ENCODE measurements at places on chromosomes 4 and X.
A peak's percentile ranks its signal among the peaks of the same experiment; 100 is the strongest.

DNA sequence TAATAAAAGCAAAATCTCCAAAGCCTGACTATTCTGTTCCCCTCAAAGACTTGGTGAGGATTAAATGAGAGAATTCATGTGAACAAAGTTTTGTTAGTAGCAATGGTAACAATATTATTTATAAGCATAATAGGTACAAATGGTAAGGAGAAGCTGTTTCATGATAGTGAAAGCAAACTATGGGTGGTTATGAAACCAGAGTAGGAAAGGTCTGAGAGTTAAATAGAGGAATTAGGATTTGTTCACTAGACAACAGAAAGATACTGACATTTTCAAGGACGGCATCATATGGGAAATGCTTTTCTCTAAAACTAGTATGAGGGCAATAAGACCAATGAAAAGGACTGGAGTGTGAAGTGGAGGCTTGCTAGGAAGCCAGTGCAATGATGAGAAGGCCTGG, 128.6 kb upstream of the FTHL17 start:
- no peak for DNase-seq

DNA sequence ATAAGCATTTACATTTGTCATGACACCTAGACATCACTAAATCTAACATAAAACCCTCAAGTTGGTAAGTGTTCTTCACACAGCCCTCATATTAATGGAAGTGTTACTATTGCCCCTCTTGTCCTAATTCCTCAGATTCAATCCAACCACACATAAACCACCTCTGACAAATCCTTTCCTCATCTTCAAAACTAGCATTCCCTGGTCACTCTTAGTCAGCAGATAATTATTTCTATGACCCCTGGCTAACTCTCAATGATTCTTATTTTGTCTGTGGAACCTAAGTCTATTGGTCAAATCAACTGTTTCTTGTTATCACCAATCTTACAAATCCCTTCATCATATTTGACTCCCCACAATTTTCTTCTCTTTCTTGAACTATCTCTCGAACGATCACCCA, 168.6 kb downstream of the PPP3CA start:
- no peak for DNase-seq

DNA sequence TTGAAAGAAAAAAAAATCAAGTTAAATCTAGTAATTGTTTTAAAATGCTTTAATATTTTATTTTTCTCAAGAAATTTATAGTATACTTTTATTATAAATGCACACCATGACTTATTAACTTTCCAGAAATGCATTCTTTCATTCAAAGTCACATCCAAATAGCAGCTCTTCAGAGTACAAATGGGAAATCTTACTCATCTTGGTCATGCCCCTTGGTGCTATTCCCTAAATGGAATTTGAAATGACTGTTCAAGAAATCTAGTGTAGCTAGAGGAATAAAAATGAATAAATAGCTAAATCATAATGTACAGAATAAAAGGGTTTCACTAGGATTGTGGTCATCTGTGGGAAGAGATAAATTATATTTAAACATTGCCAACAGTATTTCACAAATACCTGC, 1139.7 kb downstream of the PCDH18 start:
- DNase-seq = no peak

- no peak for DNase-seq
Measured at GRCh38 chr4:128286474-128287058, 1.0 kb downstream of the PGRMC2 start.

DNA sequence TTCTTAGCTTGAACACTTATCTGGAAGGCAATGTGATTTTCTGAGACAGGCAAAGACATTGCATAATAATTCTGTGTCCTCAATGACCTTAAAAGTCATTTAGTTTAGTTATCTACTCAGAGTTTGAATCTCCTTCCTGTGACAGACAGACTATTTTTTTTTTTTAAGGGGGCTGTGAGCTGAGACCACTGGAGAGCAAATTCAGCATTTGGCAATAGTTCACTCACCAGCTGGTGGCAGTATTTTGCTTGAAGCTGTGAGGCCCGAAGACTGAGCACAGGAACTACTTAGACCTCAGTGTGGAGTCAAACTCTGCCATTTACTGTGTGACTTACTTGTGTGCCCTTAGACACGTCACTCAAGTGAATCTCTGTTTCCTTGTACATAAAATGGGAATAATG, 22.9 kb upstream of the CPE start:
- no peak for DNase-seq

- no peak for DNase-seq
Measured at GRCh38 chrX:46882266-46882665, 30.0 kb upstream of the JADE3 start.

DNA sequence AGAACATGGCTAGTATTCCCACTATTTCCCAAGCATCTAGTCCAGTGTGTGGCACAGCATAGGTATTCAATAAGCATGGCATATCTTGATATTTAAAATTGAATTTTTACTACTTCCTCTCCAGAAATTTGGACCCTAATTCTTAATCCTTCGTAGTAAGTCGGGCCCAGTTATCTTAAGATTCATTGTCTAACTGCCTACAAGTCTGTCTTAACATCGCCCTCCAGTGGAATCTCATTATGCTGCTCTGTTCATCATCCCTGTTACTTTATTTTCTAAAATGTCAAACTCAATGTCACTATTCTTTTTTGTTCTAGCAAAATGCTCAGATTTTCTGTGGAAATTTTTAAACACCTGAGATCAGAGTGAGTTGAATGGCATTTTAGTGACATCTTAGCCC, 606.2 kb downstream of the KLHL13 start:
- no peak for DNase-seq

- no peak for DNase-seq
Measured at GRCh38 chr4:11514779-11515419, 86.2 kb upstream of the HS3ST1 start.

DNA sequence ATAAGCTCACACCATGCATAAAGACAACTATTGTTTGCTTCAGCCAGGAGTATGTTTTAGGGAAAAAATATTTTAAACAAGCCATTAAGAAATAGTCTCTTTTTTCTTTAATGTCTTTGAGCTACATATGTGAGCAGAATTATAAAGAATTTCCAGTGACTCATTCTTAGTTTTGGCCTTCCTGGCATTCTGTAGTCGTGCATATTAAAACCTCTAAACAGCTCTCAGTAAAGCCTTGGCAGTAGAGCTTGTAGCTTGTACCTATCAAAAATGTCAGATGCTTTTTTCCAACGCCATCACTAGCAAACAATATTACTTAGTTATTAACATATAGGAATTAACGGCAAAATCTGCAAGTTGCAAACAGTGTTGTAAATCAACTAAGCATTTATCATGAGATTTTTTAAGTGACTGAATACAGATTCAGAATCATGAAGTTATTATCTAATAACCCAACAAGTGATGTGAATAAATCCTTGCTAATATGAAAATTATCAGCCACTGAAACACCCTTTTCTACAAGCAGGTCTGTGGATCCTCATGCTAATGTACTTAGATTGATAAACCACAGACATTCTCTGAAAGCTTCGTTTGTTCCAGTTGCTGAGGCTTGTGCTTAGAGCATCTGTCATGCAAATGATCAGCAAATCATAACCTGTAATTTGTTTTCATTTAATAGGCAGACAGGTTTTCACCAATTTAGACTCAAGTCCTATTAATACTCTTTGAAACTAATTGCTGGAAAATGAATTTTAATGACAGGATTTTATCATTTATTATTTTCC, 412.0 kb upstream of the ATOH1 start:
- no peak for DNase-seq

DNA sequence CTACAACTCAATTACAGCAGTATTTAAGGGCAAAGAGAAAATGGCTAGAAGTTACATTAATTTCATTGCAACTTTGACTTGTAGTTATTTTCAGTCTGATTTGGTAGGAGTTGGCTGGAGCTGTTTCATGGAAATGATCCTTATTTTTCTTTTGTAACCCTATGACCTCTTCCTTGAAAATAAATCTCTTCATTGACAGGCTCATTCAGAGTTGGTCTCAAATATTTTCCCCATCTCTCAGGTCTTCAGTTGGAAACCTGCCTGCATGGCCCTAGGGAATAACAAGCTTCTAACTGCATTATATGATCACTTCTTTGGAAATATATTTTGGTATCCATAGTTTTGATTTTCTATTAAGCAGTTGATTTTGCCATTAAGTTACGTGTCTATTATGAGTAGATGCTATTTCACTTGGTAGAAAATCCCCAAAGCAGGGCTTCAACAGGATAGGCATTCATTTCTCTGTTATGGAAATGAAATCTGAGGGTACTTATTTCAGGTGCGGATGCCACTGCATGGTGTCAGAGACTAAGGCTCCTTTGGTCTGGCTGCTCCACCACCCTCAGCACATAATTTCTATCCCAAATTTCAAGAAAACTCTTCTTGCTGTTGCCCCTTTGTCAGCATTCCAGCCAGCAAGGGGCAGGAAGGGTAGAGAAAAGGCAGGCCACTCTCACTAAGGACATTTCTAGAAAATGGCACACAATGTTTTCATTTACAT, 502.5 kb downstream of the SPRY1 start:
- no peak for DNase-seq

GRCh38 chrX:103818842-103819619, 13.0 kb downstream of the RAB9B start:
- DNase-seq = no peak

- DNase-seq = peak; percentile 57
Measured at GRCh38 chrX:21745756-21746155, 12.2 kb downstream of the SMPX start.

- no peak for DNase-seq
Measured at GRCh38 chr4:90137555-90137954, 10.4 kb downstream of the CCSER1 start.

- no peak for DNase-seq
Measured at GRCh38 chr4:24800325-24800895, 5.0 kb downstream of the SOD3 start.

DNA sequence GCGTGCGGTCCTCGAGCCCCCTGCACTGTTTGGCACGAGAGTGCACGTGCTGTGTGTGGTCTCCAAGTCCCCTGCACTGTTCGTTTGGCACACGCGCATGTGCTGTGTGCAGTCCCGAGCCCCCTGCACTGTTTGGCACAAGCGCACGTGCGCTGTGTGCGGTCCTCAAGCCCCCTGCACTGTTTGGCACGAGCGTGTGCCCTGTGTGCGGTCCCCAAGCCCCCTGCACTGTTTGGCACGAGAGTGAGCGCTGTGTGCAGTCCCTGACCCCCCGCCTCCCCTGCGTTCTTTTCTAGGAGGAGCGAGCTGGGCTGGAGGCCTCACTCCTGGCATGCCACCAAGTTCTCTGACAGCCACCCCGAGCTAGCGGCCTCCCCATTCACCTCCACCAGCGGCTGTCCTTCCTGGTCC, 76.5 kb upstream of the CLDN34 start:
- DNase-seq = no peak

GRCh38 chrX:25383196-25383595, 367.4 kb upstream of the ARX start:
- no peak for DNase-seq

DNA sequence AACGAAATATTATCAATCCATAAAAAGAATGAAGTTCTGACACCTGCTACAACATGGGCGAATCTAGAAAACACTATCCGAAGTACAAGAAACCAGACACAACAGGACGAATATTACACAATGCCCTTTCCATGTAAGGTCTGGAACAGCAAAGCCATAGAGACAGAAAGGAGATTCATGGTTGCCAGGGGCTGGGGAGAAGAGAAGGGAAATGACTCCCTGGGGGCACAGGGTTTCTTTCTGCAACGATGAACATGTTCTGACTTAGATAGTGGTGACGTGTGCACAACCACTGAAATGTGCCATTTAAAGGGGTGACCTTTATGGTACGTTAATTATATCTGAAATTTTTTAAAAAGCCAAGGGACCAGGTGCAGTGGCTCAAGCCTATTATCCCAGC, 28.3 kb downstream of the GPR143 start:
- DNase-seq = no peak

GRCh38 chrX:56784666-56785065, 55.6 kb downstream of the NBDY start:
- DNase-seq = no peak

GRCh38 chrX:40976981-40977380, 108.3 kb upstream of the USP9X start:
- no peak for DNase-seq

DNA sequence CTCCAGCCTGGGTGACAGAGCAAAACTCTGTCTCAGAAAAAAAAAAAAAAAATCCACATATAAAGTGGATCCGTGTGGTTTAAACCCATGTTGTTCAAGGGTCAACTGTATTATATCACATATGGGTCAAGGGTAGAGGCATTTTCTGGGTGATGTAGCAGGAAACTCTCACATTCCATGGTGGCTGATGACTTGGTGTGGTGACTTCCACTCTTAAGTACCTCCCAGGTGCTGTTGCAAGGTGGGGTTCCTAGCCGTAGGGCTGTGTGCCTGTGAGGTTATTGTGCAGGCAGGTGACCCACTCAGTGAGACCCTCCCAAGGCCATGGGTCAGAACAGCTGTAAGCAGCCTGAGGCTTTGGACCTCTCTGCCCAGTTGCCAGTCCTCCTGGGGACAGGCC, 17.0 kb downstream of the ELF4 start:
- no peak for DNase-seq

- DNase-seq = no peak
Measured at GRCh38 chr4:12178614-12179610, 750.2 kb upstream of the HS3ST1 start.

DNA sequence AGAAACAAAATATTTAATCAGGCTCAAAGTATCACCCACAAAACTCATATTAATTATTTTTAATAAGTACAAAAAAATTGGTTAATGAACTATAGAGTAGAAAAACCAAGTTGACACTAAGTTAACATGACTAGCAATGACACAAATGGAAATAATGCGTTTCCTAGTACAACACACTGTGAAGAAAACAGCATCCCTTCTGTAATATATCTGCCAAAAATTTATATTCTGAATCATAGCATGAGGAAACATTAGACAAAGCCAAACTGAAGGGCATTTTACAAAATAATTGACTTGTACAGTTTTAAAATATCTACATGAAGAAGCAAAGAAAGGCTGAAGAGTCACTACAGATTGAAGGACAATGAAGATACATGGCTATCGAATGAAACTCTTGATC, 477.6 kb upstream of the INTU start:
- no peak for DNase-seq

DNA sequence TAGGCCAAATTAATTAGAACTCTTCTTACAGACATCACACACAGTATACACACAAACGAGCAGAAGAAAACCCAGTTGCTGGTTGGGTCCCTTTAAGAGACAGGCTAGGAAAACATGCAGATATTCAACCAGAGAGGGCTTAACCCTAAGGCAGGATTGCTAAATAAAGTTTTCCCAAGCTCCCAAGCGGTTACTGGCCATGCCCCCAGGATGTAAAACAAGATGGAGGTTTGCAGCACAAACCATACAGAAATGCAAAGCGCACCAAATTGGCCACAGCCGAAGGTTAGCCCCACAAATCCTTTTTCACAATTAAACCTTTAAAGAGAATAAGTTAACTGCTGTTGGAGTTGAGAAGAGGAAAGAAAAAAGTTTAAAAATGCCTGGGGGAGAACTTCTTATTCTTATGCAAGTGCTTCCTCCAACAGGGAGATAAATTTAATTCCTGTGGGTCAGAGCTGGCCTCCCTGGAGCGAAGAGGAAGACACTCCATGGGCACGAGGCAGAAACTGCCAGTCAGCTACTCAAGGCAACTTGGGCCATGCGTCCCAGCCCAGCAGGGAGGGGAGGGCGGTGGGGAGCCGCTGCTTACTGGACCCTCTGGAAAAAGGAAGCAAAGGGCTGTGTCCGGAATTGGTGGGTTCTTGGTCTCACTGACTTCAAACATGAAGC, 167.6 kb upstream of the ARSJ start:
- DNase-seq = no peak
